ENCODE measurements at places on chromosomes 7 and 10.

DNA sequence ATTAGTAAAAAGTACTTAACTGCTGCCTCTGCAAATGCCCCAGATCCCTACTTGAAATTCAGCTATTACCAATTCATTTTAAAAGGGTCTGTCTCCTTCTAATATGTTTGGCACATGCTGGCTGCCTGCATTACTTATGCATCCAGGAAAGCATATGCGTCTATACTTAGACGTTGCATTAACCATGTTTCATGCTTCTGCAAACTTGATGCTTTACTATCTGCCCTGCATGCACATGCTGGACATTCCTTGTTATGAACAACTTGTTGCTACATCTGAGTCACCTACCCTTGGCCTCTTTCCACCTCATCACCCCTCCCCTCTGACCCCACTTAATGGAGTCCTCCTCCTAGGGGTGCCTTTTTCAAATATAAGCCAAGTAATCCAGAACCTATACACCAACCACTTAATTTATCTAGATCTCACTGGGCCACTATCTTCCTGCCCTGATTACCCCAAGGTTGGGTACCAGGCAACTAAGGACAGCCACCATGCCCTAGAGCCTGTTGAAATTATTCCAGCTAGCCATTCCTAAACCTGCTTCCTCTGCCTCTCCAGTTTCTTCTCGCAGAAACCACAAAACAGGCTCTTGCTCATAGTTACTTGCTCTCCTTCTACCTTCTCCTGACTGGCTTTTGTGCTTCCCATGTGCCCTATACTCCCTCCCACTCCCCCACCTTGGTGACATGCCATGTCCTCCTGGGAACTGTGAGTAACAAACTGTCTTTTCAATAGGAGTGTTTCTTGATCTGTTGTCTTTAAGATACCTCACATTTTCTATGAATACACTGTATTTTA, 1187.9 kb downstream of the REEP3 start:
- DNase-seq, result no peak

DNA sequence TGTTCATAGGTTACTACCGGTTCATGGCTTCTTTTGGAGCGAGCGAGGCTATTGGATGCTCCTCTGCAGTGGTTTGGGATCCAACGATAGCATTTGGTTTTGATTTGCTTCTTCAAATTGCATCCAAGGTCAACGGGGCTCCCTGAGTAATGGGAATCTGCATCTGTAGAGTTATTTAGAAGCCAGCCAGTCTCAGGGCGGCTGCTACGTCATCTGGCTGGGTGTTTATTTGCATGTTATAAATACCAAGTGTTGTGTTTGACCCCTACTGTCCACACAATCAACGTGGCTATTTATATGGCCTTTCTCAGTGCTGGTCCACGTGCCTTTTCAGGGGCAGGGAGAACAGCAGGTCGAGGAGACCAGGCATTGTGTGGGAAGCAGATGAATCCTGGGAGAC, 137.7 kb downstream of the PRPF18 start:
- DNase-seq, result no peak

GRCh38 chr10:11742779-11743298, 657 bp downstream of the ECHDC3 start:
- no peak for DNase-seq

DNA sequence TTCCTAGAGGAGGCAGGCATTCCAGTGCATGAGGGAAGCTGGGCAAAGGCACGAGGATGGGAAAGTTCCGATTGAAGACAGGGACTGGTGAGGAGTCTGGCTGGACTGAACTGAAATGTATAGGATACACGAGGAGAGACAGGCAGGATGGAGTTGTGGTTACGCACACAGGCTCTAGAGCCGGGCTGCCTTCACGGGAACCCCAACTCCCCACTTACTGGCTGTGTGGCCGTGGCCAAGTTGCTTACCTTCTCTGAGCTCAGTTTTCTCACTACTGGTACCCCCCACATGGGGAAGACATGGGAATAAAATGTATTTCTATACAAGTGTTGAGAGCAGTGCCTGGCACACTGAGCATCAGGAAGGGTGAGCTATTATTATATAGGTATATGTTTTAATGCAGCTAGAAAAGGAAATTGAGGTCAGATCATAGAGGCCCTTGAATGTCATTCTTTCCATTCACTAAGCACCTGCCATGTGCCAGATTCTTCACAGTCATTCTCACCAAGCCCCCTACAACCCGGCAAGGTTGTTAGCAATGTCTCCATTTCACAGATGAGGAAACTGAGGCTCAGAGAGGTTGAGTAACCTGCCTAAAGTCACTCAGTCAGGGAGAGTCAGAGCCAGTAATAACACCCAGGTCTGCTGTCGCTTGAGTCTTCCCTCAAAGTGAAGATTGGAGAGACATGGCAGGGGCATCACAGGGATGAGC, 9.7 kb downstream of the CHST3 start:
- DNase-seq, result no peak

DNA sequence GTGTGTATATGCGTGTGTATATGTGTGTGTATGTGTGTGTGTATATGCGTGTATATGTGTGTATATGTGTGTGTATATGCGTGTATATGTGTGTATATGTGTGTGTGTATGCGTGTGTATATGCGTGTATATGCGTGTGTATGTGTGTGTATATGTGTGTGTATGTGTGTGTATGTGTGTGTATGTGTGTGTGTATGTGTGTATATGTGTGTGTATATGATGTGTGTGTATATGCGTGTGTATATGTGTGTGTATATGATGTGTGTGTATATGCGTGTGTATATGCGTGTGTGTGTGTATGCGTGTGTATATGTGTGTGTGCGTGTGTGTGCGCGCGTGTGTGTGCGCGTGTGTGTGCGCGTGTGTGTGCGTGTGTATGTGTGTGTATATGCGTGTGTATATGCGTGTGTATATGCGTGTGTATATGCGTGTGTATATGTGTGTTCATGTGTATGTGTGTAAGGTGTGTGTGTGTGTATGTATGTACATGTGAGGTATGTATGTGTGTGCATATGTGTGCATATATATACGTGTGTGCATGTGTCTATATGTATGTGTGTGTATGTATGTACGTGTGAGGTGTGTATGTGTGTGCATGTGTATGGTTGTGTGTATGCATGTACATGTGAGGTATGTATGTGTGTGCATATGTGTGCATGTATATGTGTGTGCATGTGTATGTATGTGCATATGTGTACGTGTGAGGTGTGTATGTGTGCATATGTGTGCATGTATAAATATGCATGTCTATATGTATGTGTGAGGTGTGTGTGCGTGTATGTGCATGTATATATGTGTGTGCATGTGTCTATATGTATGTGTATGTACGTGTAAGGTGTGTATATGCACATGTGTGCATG, 6.0 kb downstream of the UCN3 start:
- no peak for DNase-seq

DNA sequence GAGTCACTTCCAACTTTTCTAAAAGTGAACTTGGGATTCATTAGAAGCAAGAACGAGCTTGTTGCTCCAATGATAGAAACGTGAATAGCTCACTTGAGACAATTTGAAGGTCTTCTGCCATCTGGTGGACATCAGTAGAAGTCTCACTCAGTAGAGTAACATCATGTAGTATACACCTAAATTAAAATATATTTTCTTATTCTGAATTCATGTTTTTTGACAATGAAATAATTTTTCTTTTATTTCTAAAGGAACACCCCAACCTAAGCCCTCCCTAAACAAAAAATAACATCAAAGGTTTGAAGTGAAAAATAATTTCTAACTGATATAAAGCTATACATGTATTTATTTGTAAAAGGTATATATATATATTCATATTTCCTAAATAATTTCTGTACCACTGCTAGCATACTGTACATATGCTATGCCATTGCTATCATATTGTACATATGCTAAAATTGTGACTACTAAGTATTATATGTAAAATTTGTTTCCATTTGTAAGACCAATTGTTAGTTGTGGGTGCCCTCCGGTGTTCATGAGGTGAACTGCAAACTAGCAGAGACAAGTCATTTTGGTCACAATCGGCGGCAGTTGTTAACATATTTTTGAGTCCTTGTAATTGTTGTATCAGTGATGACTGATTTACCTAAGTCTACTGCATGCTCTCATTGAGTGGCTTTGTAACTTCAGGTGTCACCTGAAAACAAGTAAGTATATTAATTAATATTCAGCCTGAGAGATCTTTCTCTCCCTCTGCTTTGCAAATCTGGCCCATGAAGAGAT, 121.9 kb downstream of the PTPRZ1 start:
- peak; percentile 54 for DNase-seq

GRCh38 chr10:48839809-48840679, 99.6 kb downstream of the LRRC18 start:
- DNase-seq, result no peak

GRCh38 chr7:12765431-12766100, 78.1 kb downstream of the ARL4A start:
- no peak for DNase-seq

DNA sequence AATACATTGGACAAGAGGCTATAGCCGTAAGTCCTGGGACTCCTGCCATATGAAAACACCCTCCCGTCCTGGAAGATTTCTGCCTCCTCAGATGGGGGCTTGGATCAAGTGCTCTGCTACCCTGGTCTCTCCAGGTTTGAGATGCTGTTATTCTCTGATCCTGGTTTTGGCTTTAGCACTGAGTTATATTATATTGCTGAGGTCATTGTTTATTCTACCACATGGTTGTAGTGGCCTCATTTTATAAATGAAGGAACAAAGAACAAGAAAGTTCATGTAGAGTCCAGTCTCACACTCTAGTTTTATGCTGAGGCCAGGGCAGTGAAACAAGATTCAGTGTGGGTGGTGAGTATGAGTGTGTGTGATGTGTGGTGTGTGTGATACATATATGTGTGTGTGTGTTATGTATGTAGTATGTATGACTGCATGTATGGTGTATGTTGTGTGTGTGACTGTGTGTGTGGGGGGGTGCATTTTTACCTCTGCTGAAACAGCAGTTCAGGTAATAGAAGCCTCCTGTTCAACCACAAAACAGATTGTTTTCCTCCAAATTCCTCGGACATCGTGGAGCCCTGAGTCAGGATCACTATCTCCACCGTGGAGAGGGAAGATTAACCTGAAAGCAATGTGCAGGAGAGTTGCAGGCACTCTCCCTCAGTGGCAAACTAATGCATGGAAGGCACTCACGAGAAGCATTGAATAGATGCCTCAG, 80.7 kb downstream of the C7orf25 start:
- DNase-seq, result no peak

DNA sequence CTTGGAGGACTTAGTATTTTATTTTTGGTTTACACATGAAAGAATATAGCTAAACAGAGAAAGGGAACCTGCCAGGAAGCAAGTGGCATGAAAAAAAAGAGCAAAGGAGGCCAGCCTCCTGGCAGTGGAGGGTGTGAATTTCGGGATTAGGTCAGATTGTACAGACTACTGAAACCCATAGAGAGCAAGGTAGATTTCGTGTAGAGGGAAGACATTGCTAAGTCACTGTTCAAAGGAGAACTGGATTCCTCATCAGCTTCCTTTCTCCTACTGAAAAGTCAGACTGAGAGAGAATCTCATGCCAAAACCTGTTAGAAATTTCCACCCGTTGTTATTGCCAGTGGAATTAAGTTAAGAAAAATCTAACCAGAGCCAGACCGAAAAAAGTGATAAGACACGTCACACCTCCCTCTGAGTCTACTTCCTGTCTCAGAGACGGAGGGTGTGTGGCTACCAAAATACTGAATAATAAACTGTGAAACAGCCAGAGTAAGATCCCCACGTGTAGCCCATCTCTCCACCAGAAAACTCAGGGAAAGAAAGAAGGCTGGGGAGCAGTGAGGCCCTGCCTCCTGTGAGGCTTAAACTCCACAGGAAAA, 118.8 kb downstream of the SKIDA1 start:
- DNase-seq, result peak; percentile 35

GRCh38 chr7:36076074-36076473, 77.0 kb upstream of the EEPD1 start:
- DNase-seq, result no peak

DNA sequence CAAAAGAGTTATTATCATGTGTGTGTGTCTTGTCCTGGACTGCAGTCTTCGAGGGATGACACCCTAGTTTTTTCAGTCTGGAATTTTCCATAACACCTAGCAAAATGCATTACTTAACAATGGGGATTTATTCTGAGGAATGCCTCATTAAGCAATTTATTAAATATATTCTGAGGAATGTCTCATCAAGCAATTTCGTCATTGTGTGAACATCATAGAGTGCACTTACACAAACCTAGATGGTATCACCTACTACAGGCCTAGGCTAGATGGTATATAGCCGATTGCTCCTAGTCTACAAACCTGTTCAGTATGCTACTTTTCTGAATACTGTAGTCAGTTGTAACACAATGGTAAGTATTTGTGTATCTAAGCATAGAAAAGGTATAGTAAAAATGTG, 1.1 kb upstream of the STEAP4 start:
- DNase-seq, result no peak

DNA sequence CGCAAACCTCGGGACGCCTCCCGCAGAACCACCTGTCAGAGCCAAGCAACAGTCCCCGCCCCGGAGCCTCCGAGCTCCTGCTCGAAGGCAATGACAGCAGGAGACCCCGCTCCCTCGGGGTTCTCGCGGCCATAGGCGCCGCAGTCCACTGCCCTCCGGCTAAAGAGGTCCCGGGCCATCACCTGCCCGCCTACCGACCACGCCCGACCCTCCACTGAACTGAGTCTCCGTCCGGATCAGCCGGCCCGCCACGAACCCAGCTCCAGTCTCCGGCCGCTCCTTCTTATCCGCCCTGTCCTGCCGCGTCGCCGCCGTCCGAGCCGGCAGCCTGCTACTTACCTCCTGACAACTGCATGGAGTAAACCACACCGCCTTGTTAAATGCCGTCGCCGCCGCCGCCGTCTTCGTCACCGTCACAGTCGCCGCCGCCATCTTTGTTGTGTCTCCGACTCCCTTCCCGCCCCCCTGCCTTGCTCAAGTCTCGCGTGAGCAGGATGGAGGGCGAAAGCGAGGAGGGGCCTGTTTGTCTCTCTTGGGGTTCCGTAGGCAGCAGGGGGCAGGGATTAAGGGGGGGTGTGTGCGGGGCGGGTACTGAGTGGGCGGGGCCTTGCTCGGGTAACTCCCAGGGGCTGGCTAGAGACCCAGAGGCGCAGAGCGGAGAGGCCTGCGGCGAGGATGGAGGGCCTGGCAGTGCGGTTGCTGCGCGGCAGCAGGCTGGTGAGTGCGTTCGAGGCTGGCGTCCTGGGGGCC, at the start of the genes ACADSB and IKZF5:
Gene ACADSB, plus strand, starts transcription at position 652 of the 750 bp plus-strand sequence. Its CDS starts 24 bp downstream, at position 676.
Gene IKZF5, minus strand, starts transcription at position 441 of the 750 bp plus-strand sequence. CDS start 10,170 bp downstream, outside the sequence.
- DNase-seq, result peak; percentile 97

DNA sequence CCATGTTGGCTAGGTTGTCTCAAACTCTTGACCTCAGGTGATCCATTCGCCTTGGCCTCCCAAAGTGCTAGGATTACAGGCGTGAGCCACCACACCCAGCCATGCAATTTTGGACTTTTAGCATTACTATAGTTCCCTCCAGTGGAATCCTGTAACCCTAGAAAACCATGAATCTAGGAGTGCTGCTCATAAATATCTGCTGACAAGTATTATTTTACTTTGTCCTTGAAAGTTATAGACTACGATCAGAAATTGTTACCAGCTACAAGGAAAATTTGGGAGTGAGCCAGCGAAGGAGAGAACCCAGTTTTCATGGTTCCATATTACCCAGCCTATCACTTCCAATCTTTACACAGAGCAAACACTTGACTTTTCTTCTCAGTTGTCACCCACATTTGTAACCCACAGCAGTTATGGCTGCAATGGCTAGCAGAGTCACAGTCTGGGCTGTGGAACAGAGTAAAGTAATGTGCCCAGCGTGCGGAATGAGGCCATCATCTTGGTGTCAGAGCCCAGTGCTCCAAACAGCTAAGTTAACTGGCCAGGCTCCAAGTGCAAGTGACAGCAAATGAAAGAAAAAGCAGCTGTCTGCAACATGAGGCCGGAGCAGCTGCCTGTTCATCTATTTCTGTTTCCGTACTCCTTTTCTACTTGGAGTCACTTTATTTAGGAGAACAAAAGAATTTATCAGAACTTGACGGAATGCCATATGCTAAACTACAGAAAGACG, 29.9 kb downstream of the ZC3HC1 start:
- DNase-seq, result no peak

- no peak for DNase-seq
These were observed 186.9 kb downstream of the ELFN1 start for GRCh38 chr7:1856888-1857441.

Data from activated CD4-positive, alpha-beta T cell treated with anti-CD3 and anti-CD28 coated beads, Interleukin-2, Interleukin-4, amounts not matched to agents 100 ng/mL and 50 ng/mL, durations not matched to agents 16 hours and 8 hours (primary cell).